ENCODE measurements at places on chromosomes 5 and 9. TPM values are rescaled to one million over a fixed set of nuclear protein-coding genes. Genes with fewer than 3 reads are reported as not detected.
A peak's percentile ranks its signal among the peaks of the same experiment; 100 is the strongest.

Gene ACTBL2
- total RNA-seq, result not detected

- H3K27ac ChIP-seq, result no peak overlapping the region
Observed at GRCh38 chr9:133658442-133659431, 22.6 kb downstream of the DBH start.

- H3K4me1 ChIP-seq, result no peaks in the 10 kb centered on the region
- no peaks in the 10 kb centered on the region for H3K36me3 ChIP-seq
- DNase-seq, result no peak
- H3K27ac ChIP-seq, result no peak overlapping the region
- H3K4me3 ChIP-seq, result no peak overlapping the region
- no peaks in the 10 kb centered on the region for H3K27me3 ChIP-seq
Observed at GRCh38 chr5:9888501-9888901, 258.4 kb upstream of the TAS2R1 start.

DNA sequence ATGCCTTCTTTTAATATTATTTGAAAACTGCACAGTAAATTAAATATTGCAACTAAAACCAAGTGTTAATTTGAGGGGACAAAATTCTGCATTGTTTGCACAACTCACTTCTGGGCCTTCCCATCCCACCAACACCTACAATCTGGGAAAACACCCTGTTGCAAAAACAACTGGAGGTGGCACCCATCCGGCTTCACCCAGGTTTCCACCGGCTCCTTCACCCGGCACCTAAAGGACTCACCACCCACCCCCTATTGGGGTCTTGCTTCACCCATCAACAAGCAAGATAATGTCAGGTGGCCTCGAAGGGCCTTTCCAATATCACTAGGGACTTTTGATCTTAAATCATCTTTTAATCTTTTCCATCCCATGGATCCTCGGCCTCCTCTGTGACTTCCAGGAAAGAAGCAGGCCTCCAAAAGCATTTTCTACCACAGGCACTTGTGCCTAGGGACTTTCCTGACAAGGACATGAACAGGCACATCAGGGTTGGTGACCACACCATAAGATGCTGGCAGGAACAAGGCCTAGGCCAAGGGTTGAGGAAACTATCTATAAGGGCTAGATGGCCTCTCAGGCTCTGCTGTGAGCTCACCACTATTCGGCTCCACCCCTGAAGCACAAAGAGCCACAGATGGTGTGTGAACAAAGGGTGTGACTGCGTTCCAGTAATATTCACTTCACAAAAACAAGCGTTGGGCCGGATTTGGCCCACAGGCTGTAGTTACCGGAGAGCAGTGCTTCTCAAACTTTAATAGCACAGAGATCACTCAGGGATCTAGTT lies 205.1 kb downstream of the AUH start:
- peaks cover 10% of the 10 kb centered on the region for H3K4me1 ChIP-seq
- H3K4me3 ChIP-seq, result no peak overlapping the region
- H3K36me3 ChIP-seq, result no peaks in the 10 kb centered on the region
- H3K27me3 ChIP-seq, result no peaks in the 10 kb centered on the region

DNA sequence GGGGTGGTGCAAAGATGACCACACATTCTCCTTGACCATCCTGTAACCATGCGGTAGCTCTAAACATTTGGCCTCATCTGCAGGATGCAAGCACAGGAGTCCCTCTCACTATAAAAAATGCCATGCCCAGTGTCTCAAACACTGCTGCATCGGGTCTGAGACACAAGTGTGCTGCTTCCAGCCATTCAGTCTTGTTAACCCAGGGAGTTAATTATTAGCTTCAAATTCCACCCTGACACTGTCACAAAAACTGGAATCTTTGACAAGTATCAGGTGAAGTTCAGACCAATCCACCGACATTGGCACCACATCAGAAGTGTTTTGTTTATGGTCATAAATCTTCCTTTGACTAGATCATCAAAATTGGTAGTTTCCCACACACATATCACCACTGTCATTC lies 119.1 kb upstream of the RASEF start:
- no peak overlapping the region for H3K27ac ChIP-seq
- H3K36me3 ChIP-seq, result no peaks in the 10 kb centered on the region
- H3K27me3 ChIP-seq, result no peaks in the 10 kb centered on the region
- no peak overlapping the region for H3K4me3 ChIP-seq
- H3K4me1 ChIP-seq, result no peaks in the 10 kb centered on the region

DNA sequence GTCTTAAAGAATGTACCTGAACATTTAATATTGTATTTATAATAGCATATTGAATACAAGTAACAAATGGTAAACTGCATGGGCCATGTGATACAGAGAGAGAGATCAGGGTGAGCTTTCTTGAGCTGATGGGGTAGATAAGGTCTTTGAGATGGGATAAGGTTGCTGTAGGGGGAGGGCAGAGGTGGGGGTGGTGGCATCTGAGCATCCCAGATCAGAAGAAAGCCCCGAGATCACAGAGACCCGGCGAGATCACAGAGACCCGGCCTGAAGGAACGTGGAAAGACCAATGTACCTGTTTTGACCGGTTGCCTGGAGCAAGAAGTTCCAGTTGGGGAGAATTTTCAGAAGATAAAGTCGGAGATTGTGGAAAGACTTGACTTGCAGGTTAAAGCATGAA lies 6.6 kb downstream of the SMARCA2 start:
- peaks cover 87% of the 10 kb centered on the region for H3K4me1 ChIP-seq
- no peak overlapping the region for H3K4me3 ChIP-seq
- DNase-seq, result no peak
- H3K27ac ChIP-seq, result peak overlapping the region; percentile 37
- H3K27me3 ChIP-seq, result no peaks in the 10 kb centered on the region

DNA sequence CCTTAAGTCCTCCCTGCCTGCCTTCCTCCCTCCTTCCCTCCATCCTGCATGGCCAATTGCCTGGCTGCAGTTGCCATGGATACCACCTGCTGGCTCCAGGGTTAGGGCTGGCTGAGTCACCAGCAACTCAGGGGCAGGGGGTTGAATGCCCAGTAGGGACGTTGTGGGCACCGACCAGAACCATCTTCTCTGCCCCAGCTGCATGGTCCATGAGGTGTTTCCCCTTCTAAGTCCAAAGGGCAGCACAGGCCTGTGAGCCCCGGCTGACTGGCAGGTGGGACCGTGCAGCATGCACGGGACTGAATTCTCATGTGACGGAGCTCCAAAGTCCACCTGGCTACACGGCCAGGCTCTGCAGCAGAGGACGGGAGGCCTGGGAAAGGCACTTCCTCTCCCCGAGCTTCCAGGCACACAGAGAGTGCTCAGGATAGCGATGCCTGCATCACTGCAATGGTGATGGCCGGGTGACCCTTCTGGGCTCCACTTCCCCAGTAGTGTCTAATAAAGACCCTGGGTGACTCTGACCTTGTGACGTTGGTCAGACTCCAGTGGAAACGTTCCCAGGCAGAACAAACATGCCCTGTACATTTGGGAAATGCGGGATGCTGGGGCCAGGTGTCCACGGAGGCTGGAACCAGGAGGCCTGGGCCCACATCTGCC lies 5.7 kb downstream of the ASS1 start:
- H3K27me3 ChIP-seq, result peaks cover 3% of the 10 kb centered on the region
- H3K27ac ChIP-seq, result no peak overlapping the region
- no peak overlapping the region for H3K4me3 ChIP-seq
- H3K36me3 ChIP-seq, result no peaks in the 10 kb centered on the region

- no peaks in the 10 kb centered on the region for H3K27me3 ChIP-seq
- no peak for DNase-seq
- H3K27ac ChIP-seq, result no peak overlapping the region
- no peaks in the 10 kb centered on the region for H3K4me1 ChIP-seq
- no peaks in the 10 kb centered on the region for H3K36me3 ChIP-seq
Observed at GRCh38 chr5:166595274-166595951, 1696.0 kb upstream of the WWC1 start.

GRCh38 chr5:74183041-74183440 lies 457.5 kb downstream of the ENC1 start:
- H3K27me3 ChIP-seq, result no peaks in the 10 kb centered on the region
- no peaks in the 10 kb centered on the region for H3K36me3 ChIP-seq
- no peak for DNase-seq
- no peak overlapping the region for H3K4me3 ChIP-seq
- H3K27ac ChIP-seq, result no peak overlapping the region
- H3K4me1 ChIP-seq, result no peaks in the 10 kb centered on the region

Gene SPATA31E1
- total RNA-seq, result not detected

GRCh38 chr5:34494111-34494755 lies 161.9 kb upstream of the RAI14 start:
- no peaks in the 10 kb centered on the region for H3K27me3 ChIP-seq
- no peak overlapping the region for H3K4me3 ChIP-seq
- no peak overlapping the region for H3K27ac ChIP-seq

GRCh38 chr5:29990681-29991080 lies 1202.8 kb upstream of the CDH6 start:
- no peak for DNase-seq
- no peak overlapping the region for H3K27ac ChIP-seq
- no peaks in the 10 kb centered on the region for H3K36me3 ChIP-seq

DNA sequence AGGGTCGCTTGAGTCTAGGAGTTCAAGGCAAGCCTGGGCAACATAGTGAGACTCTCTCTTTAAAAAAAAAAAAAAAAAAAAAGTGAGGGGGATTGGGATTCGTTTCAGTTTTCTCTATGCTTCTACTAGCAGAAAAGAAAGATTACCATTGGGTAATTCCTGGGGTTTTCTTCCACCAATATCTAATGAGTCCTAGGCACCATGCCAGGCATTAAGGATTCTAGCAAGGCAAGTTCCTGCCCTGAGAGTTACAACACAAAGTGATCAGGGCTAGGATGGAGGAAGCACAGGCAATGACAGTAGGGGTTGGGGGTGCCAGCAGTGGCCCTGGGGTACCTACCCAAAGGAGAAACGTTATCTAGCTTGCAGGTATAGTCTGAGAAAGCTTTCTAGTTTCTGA lies 90.8 kb downstream of the PCDH1 start:
- no peak for DNase-seq
- H3K27me3 ChIP-seq, result peaks cover 8% of the 10 kb centered on the region
- no peaks in the 10 kb centered on the region for H3K4me1 ChIP-seq
- H3K4me3 ChIP-seq, result no peak overlapping the region

Gene TLX3
- total RNA-seq, result not detected

- DNase-seq, result peak; percentile 57
- no peaks in the 10 kb centered on the region for H3K36me3 ChIP-seq
- no peak overlapping the region for H3K27ac ChIP-seq
- H3K27me3 ChIP-seq, result no peaks in the 10 kb centered on the region
- H3K4me1 ChIP-seq, result no peaks in the 10 kb centered on the region
- H3K4me3 ChIP-seq, result no peak overlapping the region
Observed at GRCh38 chr9:94603259-94604160, 9.9 kb upstream of the FBP2 start.
